Activated CD8-positive, alpha-beta memory T cell treated with anti-CD3 and anti-CD28 coated beads, Interleukin-2, amount 50 U/mL, for 4 hours (primary cell): ENCODE measurements at places on chromosomes 2 and 18.

DNA sequence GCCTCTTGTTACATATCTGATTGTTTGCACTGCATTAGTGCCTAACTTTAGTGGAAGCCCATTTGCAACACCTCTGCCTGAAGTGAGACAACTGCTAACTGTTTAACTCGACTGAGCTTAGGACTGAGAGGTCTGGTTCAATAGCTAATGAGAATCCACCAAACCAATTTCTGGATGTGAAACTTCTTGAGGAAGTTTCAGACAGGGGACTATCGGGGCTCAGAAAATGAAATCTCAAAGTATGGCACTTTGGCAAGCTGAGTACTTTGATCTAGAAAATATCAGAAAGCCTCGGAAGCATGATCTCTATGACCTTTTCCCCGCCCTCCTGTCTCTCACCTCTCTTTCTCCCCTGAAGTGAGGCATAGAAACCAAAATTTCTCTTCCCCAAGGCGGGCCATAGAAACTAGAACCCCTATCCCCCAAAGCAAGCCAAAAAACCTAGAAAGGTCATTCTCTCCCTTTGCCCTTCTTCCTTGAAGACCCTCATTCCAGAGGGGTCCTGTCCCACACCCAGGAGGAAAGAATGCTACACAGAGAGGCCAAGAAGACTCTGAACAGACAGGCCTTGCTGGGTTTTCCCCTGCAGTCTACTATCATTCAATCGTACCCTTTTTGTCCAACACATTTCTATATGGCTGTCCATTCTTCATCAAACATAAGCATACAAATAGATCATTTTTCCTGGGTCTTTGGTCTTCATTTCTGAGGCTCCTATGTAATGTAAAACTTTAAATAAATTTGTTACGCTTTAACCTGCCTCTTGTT is 69.6 kb upstream of the CREB1 start:
- no peak for DNase-seq

GRCh38 chr18:50207722-50208121 is 12.8 kb upstream of the MYO5B start:
- no peak for DNase-seq

GRCh38 chr2:107282135-107282534 is 396.2 kb upstream of the ST6GAL2 start:
- no peak for DNase-seq

DNA sequence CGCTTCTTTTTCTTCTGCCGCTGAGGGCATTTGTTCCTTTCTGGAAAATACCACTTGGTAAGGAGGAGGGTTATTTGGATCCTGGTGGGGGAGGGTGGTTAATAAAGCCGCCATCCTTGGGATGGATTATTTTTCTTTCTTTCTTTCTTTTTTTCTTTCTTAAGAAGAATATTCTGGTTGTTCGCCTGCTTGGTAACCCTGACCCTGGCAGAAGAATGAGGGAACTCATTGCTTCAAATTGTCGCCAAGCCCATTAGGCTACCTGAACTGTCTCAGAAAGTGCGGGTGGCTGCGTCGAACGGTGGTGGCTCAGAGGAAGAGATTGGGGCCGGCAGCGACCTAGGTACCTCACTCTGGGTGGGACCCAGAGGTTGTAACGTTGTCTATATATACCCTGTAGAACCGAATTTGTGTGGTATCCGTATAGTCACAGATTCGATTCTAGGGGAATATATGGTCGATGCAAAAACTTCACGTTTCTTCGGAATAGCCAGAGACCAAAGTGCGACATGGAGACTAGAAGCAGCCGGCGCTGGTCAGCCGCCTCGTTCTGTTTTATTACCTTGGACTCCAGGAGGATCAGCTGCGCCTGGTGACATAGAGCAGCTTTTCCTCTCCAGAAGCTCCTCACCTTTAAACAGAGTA is 1.3 kb upstream of the HOXD4 start:
- DNase-seq, result no peak

GRCh38 chr2:239544918-239545465 is 144.2 kb upstream of the HDAC4 start:
- DNase-seq, result peak; percentile 47

DNA sequence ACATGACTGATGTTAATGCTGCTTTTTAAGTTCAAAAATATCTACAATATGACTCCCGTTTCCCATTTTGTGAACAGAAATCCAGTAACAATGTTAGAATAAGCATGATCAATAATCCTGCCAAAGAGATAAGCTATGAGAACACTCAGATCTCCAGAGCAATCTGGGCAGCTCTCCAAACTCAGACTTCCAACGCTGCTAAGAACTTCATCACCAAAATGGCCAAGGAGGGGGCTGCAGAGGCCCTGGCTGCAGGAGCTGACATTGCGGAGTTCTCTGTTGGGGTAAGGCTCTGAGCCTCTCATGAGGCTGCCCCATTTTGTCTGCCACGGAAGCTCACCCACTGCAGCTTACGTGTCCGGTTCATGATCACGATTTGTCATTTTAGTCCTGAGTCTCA is 68.4 kb downstream of the UGGT1 start:
- no peak for DNase-seq

- DNase-seq, result no peak
These were observed 3.1 kb upstream of the MOB1A start for GRCh38 chr2:74181739-74182138.

GRCh38 chr2:121189661-121190381 is 95.2 kb downstream of the TFCP2L1 start:
- DNase-seq, result no peak

GRCh38 chr2:5742126-5742525 is 49.9 kb downstream of the SOX11 start:
- no peak for DNase-seq

DNA sequence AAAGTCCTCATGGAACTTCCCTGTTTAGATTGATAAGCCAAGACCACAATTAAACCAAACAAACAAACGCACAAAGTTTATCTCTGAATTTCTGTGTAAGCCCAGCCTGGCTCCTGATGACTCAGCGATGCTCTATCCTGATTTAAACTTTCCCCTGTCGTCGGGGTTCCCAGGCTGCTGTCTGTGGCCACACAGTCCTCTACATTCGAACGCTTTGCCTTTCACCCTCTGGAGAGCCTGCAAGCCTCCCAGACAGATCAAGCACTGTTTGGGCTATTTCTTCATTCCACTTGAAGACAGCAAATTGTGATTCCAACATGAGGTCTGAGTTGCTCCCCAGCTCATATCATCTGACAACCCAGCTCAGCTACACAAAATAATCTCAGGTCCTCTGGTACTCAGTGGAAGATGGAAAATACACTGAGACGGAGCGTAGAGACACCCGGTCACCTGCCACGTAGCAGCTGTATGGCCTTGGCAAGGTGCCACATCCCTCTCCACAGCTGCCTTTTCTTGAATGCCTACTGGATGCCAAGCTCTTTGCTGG is 51.2 kb downstream of the CYRIA start:
- no peak for DNase-seq

- DNase-seq, result no peak
These were observed 29.5 kb upstream of the ATRAID start for GRCh38 chr2:27182346-27182745.

GRCh38 chr18:45678850-45679249 is 45.1 kb upstream of the SLC14A1 start:
- no peak for DNase-seq

DNA sequence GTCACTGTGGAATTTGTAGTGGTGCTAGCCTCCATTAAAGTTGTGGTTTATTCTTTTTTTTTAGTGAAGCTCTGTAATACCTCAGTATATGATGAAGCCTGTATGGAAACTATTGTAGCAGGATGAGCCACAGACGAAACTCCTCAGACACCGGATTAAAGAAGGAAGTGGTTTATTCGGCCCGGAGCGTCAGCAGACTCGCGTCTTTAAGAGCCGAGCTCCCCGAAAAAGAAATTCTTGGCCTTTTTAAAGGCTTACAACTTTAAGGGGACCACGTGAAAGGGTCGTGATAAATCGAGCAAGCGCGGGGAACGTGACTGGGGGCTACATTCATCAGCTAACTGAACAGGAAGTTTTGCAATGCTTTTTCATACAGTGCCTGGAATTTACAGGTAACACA is 8.1 kb upstream of the CCL20 start:
- no peak for DNase-seq

- no peak for DNase-seq
These were observed 34.9 kb downstream of the SLC20A1 start for GRCh38 chr2:112680666-112681101.

DNA sequence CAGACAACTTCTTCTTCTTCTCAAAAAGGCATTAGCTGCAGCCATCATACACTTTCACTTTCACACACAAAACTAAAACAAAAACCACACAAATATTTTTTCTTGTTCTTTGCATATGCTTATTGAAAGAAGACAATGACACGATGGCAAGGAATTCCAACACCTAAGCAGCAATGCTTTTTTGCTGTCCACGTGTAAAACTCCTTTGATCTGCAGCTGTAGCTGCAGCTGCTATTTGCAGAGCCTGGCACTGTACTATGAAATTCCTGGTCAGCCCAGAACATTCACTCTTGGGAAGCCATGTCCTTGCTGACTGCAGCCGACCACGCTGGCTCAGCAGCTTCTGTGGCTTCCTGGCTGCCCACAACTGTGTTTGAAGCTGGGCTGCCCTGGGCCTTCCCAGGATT is 316.2 kb downstream of the CDH2 start:
- DNase-seq, result no peak

DNA sequence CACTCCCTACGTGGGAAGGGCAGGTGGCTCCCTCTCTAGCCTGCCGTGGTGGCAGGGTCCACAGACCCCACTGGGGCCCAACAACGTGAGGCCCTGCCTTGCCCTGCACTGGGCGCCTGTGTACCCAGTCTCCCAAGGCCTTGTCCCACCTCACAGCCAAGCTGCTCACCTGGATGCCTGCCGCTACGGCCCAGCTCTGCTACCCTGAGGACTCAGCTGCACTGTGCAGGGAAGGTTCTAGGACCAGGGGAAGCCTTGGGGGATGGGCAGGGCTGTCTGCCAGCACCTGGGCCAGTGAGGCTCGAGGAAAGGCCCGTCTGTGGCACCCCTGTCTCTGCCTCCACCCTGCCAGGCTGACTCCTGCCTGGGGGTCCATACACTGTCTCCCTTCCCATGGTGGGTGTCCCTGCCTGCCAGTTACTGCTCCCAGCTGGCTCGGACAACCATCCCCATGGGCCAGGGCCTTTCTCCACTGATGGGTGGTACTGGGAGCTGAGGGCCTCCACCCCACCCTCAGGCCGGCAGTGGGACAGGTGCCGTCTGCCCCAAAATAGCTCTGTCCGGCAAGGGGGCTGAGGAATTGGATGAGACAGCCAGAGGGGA is 33.2 kb downstream of the HS6ST1 start:
- DNase-seq, result no peak

DNA sequence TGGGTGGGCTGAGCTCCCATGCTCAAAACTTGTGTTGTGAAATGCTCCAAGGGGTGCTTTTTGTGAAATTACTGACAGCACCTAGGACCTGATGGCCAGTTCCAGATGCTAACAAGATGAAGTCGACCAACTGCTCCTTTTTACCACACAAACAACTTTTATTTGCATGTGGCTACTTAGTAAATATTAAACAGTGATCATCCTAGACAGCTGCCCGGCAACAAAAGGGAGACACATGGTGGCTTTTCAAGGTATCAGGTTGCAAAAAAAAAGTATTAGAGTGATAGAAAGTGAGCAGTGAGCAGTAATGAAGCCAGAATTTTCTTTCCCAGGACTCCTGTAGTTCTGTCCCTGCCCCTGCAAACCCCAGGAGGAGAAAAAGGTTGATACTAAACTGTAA is 118.5 kb downstream of the RPIA start:
- no peak for DNase-seq

GRCh38 chr2:39378968-39379367 is 58.1 kb downstream of the MAP4K3 start:
- no peak for DNase-seq

DNA sequence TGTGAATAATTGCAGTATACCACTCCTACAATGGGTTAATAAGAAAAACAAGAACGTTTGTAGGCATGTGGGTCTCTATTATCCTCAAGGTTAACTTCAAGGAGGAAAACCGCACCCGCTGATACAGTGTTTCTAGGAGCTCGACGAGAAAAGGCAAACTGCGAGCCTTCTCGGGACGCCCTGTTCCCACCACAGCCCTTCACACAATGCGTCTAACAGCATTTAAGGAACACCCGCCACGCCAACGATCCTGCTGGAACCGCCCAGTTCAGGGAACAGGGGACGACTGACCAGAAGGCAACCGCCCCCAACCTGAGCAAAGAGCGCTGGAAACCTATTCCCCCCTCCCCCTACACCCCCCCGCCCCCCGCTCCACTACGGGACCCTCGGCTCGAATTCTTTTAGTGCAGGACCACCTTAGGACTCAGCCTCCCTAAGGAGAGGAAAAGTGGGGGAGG is 710 bp upstream of the TMSB10 start:
- no peak for DNase-seq

DNA sequence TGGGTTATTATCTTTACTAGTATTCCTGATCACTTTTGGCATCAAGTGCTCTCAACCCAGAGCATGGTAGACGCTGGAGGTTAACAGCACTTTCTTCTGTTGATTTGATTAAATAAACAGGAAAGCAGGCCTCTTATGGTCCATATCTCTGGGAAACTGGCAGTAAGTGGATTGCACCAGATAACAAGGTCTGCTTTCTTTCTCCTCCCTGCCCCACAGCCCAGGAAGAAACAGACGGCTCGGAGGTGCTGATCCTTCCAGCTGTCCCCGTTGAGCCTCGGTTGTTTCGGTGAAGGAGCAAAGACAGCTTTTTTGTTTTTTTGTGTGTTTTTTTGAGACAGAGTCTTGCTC is 100.8 kb upstream of the KCTD1 start:
- DNase-seq, result no peak

GRCh38 chr2:16386031-16386430 is 279.6 kb downstream of the CYRIA start:
- no peak for DNase-seq

- DNase-seq, result no peak
These were observed 31.0 kb upstream of the WDSUB1 start for GRCh38 chr2:159317392-159318088.

GRCh38 chr2:30233271-30234009 is 2.1 kb downstream of the LBH start:
- DNase-seq, result no peak

DNA sequence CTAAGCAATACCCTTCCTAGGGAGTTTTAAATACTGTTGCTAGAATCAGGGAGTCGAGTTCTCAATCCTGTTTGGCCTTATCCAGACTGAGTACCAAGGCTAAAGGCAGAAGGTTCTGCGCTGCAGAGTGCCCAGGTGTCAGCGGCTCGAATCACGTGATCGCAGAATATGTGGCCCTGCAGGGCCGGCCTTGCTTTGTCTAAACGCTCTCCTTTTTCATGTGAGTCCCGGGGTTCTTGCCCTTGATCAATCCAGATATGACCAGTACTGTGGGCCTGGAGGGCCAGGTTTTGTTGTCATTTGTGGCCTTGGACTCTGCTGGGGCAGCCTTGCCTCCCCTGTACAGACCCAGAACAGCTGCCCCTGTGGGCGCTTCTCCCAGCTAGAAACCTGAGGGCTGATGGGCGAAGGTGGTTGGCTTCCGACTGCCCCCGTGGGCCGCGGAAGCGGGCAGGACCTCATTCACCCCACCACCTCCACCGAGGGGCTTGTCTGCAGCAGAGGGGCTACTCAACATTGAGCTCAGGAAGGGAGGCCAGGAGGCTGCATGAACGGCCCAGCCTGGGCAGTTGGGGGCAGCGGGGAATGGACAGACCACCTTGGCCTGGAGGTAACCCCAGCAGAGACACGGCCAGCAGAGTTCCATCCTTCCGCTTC is 225.0 kb downstream of the ALPK2 start:
- DNase-seq, result no peak

GRCh38 chr2:9115229-9115628 is 91.4 kb upstream of the ASAP2 start:
- DNase-seq, result no peak

GRCh38 chr2:224925810-224926100 is 116.5 kb downstream of the DOCK10 start:
- DNase-seq, result no peak
